Fibroblast of skin of right quadriceps (primary cell): ENCODE measurements at places on chromosomes 6 and 20.

DNA sequence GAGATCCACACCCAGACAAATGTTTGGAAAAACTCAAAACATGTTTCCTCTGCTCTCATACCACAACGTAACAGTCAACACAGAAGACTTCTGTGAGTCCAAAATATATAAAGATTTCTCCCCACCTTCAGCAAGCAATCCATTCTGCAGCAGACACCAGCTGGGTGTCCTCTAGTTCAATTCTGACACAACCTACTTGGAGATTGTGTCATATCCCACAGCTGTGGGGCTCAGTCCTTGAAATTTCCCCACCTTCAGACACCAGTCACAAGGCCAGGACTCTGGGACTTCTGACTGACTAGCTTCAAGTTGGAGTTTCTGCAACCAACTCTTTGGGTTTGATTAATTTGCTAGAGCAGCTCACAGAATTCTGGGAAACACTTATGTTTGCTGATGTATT lies 244.8 kb upstream of the CDYL start:
- DNase-seq = no peak

DNA sequence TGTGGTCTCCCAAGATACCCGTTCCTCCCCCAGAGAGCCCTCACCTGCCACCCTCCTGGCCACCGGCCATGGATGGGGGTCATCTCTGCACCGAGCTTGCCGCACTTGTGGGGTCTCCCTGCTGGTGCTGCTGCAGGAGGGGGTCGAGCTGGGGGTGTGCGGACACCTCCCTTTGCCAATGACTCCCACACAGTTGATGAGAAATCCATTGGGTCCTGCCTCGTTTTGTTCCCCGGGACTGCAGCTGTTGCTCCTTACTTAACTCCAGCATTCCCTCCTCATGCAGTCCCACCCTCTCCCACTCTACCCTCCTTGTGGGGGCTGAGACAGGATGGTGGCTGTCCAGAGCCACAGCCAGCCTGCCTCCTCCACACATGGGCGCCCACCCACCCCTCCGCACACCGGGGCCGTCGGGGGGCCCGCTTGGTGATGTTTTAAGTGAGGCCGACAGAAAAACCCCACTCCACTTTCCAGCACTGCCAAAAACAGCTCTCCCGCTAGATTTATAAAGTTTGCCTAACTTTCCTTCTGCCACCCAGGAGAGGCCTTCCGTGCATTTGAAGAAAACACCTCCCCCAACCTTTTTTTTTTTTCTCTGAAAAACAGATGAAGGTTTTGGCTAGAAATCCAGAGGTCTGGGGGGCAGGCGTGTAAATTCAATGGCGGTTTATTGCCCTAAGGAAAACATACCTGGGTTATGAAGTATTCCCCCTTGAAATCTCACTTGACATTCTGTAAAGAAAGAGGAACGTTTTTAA lies 53.5 kb upstream of the APCDD1L start:
- peak; percentile 58 for DNase-seq

GRCh38 chr6:70456735-70457134 lies 43.4 kb downstream of the FAM135A start:
- no peak for DNase-seq

DNA sequence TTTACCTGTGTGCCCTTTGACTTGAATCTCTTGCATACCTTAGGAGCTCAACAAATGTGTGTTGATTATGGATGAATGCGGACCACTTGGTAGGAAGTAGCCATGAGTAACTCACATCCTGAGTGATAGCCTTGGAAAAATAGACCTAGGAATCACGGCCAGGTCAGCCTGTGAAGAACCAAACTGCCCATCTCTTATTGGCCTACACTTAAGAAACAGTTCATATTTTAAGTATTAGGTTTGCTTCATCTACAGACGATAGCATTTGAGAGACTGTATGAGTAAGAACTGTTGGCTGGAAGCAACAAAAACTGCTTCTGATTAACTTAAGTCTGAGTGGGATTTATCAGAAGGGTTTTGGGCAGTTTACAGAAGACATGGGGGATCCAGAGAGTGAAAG lies 320.1 kb upstream of the PRND start:
- DNase-seq = no peak

GRCh38 chr6:17945111-17945510 lies 42.3 kb downstream of the KIF13A start:
- no peak for DNase-seq

DNA sequence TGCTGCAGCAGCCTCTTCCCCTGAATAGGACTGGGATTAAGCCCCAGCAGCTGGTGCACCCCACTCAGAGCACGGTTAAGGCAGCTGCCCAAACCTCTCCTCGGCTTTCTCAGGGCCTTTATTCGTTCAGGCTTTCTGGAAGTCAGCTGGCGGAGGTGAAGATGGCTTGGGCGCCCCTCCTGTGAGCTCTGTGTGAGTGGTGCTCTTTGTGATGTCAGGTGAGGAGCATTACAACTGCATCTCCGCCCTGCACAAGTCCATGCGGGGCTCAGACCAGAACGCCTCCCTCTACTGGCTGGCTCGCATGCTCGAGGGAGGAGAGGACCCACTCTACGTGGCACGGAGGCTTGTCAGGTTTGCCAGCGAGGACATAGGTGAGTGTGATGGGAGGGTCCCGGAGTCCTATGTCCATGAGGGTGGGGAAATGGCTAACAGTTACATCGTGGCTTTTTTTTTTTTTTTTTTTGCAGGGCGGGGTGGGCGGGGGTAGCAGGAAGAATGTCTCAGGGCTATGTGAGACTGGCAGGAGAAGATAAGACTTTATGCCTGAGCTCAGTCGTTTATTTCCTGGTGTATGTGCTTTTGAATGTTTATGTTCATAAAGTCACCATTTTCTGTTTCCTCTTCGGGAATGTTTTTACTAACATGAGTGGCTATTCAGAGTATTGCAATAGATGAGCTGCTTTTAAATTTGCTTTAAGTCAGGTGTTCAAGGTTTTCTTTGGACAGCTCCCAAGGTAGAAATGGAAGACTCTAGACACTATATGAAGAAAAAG lies 18.2 kb downstream of the WRNIP1 start:
- no peak for DNase-seq

DNA sequence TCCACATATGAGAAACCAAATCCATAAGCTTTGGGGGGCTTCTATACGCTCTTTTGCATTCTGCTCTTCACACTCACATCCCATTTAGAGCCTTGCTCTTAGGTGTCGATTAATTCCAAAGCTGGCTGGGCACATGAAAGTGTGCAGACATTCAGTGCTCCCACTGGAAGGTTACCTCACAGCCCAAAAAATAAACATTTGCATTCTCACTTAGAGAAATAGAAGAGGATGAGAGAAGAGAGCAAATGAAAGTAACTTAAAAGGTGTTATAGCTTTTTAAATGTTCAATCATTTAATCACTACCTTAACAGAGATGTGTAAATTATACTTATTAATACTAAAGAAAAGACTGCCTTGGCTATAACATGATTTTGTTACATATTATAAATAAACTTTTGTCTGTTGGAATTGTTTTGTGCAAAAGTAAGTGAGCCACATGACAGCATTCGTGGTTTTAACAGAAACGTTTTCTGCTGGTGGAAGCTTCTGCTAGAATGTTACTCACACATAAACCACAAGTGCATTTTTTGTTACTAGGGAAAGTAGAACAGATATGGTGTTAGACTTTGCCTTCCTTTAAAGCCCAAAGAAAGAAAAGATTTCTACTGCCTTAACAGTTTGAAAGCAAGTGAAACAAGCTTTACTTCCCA lies 116.7 kb downstream of the SIM1 start:
- peak; percentile 77 for DNase-seq

DNA sequence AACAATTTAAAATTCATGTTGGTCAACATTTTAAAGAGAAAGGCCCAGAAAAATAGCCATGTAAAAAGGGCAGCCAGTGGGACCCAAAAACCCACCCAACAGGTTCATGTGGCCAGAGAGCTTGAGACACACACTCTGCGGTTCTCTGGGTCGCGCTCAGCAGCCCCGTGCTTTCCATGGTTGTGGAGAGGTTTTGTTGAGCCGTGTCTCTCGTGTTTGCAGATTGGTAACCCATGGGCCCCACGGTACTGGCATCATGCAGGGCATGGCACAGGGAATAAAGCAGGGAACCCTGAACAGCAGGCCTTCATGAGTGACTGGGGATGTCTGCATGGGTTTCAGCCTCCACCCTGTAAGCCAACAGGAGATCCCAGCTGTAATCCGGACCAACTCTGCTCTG lies 127.7 kb upstream of the CST7 start:
- no peak for DNase-seq

GRCh38 chr20:13105864-13106457 lies 97.2 kb downstream of the SPTLC3 start:
- peak; percentile 38 for DNase-seq

DNA sequence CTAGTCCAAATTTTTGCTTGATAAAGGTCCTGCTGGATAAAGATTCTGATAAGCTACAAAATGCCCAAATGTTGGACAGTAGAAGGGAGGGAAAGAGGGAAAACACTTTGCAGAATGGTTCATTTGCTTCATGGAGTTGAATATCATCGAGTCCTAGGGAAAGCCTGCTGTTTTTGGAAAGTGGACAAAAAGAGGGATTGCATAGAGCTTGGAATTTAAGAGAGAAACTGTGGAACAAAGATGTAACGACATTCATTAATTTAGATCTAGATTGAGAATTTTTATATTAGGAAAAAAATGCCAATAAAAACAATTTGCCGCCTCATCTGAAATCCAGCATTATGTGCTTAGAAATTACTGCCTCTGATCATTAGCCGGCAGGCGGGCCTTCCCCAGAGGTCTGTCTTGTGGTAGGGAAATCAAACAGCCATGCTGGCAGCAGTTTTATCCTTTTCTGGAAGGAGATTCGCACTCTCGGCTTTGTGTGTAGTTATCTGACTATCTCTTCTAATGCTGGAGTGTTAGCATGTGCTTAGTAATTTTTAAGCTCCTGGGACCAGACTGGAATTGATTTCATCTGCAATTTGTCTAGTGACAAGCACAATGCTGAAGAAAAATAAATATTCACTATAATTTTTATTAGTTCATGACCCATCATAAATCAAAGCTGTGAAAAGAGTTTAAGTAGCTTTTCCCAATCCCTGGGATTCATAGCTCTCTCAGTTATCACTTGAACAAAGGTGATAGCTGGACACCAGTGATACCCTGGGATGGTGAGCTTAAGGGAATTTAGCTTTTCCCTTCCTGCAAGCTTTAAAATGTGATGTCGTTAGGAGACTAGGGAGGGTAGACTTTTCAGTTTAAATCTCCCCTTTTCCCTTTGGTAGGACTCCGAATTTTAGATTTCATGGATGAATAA lies 329.5 kb downstream of the PRL start:
- DNase-seq = no peak

- DNase-seq = no peak
These were observed 17.2 kb upstream of the CRIP3 start for GRCh38 chr6:43325876-43326275.

- no peak for DNase-seq
These were observed 123.0 kb upstream of the RREB1 start for GRCh38 chr6:6984585-6985366.

DNA sequence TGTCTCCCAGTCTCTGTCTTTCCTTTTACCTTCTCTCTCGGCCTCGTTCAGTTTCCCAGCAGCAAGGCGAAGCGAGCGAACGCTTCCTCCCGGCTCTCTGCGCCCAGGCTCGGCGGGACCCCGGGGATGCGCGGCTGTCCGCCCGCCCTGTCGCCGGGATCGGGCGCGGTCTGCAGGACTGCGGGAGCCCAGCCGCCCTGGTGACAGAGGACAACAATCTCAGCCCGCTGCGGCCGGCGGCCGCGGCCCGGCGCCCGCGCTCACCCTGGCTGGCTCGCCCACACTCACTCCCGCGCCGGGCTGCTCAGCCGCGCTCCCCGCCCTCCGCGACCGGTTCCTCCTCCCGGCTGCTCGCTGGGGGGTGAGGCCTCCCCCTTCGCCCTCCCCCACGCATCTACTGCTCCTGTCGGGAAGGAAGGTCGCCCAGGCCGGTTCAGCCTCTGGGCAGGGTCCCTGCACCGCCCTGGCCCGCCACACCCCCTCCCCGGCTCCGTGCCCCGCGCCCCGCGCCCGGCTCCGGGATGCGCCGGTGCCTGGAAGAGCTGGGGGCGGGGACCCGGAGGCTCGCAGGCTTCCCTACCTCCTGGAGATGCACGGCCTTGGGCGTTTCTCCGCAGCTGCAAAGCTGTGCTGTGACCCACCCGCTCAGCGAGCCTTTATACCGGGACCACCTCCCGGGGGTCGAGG lies 410 bp downstream of the SYNE1 start:
- DNase-seq = peak; percentile 14
